ENCODE measurements at places on chromosomes 3 and 15.

DNA sequence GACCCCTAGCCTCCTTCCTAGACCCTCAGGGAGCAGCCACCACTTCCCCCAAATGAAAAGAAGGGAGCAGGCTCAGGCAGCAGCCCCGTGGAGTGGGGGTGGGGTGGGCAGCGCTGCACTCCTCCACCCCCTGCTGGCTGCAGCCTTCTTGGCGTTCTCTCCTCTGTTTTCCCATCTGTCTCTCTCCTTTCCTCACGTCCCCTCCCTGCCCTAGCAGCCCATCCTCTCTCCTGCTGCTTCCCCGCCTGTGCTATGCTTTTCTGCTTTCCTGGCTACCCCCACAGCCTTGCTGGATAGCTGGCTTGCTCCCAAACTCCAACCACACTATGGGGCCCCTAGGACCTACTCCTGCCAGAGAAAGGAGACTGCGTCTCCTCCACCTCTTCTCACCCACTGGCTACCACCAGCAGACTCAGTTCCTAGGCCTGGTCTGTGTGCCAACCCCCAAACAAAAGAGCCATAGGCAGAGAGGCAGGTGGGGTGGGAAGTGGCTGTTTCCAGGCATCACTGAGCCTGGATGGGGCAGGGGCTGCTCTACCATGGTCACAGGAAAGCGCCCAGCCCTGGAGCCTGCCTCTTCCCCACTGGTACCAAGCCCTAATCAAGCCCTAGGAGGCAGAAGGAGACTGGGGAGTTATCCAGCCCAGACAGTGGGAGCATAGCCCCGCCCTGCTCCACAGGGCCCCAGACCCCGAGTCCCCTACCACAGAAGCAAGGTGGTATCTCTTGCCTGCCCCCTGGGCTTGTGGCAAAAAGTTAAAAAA, 3.4 kb upstream of the DISP2 start:
- no peak for DNase-seq

DNA sequence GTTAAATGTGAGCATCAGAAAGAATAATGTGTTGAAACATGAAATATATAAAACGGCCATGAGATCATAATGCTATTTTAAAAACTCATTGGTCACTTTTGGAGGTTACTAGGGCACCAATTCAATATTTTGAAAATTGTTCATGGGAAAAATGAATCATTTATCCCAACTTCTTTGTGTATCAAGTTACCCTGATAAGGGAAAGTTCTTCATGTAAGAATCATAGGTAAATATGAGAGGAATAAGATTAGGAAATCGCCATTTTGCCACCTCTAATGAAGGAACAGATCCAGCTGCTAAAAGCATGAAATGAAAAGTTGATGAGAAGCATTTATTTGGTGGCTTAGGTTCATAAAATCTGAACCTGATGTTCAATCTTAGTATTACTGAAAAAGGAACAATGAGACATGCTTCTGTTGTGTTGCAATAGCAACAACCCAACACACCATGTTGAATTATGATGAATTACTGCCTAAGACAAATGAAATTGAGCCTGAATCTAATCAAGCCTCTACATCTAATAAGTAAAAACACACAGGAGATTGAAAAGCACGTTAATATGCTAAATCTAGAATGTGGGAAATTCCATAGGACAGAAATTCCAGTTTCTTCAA, 32.5 kb downstream of the ABHD5 start:
- DNase-seq, result no peak

GRCh38 chr15:41347236-41347635, 14.6 kb downstream of the NUSAP1 start:
- DNase-seq, result no peak

GRCh38 chr15:63086271-63086670, 35.4 kb upstream of the LACTB start:
- DNase-seq, result no peak

DNA sequence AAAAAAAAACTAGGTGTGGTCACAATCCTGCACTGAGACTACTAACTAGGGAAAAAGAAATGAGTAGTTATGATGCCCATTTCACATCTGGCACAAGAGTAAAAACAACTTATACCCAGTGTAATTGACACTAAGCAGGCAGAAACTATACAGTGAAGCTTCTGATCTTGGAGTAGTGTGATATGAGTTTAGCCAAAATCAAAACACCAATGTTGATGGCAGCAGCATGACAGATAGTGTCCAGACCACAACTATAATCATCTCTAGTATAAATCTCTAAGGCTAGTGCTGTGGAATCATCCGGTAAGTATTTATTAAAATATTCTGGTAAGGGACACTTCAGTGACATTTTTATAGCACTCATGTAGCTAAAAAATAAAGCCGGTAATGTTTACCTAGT, 108.5 kb upstream of the EPHA6 start:
- DNase-seq, result no peak

Measured in stimulated activated CD8-positive, alpha-beta memory T cell treated with anti-CD3 and anti-CD28 coated beads, Interleukin-15, amount 100 ng/mL, for 4 hours (primary cell).